AG04450 (cell line): ENCODE measurements at places on chromosomes 1 and 21.

DNA sequence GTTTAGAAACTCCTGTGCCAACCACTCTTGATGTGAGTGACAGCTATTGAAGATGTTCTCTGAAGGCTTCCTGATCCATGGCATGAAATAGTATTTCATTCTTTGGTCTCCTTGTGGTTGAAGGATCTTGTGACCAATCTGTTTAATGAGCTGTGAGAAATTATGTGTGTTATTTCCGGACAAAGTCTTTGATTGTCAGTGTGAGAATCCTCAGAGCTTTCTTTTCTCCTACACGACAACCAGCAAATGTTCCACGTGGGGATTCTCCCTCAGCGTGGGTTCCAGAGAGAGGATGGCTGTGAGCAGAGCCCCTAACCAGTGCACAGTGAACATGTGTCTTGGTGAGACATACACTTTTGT is 45.0 kb upstream of the HOOK1 start:
- DNase-seq = no peak

GRCh38 chr1:184533915-184534314 is 147.1 kb downstream of the C1orf21 start:
- no peak for DNase-seq

DNA sequence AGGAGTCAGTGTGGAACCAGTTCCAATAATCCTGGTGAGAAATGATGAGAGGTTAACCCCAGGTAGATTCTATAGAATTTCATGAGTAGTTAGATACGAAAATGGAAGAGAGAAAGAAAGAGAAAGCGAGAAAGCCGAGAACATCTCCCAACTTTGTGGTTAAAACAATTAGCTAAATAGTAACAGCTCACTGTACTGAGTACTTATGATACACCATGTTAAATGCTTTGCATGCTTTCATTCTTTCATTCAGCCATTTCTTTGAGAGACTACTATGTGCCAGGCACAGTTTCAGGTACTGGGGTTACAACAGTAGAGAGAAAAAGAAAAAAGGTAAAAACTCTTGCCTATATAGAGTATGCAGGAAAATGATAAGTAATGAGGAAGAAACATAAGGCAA is 109.7 kb upstream of the SYT6 start:
- DNase-seq = no peak

DNA sequence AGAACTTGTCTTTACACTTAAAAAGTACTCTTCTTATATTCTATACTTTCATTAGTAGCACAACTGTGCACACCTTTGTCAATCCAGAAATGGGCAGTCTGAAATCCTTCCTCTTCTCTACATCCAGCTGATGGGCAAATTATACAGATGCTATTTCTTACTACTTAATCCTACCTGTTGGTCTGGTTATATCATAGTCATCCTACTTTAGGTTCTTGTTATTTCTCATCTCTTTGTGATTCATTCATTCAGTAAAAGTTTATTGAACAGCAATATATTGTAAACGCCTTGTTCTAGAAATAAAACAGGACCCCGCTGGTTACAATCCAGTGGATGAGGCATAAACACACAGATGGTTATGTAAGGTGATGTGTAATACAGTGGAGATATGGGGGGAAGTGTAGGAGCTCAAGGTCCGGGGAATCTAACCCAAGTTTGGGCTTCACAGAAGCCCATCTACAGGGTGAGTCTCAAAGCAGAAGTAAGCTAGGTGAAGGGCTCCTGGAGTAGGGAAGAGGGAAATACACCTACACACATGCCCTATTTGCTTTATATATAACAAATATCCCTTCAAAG is 11.8 kb upstream of the FUBP1 start:
- no peak for DNase-seq

DNA sequence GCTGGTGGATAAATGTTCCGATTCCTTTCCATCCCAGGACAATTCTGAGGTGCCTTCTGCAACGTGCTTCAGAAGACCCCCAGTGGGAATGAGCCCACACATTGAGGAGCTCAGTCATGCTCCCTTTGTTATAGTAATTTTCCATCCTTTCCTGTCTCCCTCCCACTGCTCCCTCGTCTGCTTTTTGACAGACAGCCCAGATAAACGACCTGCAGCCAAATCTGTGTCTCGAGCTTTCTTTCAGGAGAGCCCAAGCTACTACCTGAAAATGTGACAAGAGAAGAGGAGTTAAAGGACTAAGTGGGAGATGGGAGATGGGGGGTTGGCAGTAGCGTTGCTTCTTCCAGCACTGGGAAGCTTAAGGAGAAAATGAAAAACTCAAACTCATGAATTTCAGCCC is 65.9 kb upstream of the LRRN2 start:
- DNase-seq = no peak

DNA sequence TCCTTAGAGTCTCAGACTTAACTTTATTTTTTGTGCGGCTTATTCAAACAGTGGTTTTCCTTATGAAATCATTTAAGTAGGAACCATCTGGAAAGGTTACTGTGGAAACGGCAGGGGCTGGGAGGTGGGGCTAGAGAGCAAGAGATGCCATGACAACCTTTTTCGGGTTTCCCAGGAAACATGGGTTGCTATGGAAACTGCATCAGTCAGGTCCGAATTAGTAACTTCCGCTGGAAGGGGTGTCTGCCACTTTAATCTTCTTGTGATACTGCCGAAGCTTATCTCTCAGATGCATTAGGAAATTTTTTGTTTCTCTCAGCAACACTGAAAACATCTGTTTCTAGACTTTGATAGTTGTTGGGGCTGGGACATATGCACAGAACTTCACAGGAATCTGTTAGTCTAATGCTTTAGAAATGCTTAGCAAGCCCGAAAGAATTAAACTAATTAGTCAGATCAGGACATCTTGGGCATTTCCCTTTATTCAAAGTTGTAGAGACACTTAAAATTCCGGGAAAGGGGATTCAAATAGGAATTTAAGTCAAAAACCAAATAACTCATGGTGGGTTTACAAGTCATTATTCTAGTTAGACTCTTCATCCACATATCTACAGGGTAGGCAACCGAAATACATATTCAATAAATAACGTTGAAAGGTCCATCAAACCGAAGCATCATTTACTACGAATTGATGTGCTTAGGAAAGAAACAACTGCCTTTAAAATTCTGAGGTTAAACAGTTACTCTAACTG is 2.6 kb downstream of the KCNA3 start:
- no peak for DNase-seq

GRCh38 chr1:109467301-109467777 is 993 bp downstream of the SYPL2 start:
- no peak for DNase-seq

GRCh38 chr1:98210064-98210463 is 289.2 kb upstream of the DPYD start:
- DNase-seq = peak; percentile 78
